ENCODE measurements at places on chromosomes 4 and X. TPM values are rescaled to one million over a fixed set of nuclear protein-coding genes. Genes with fewer than 3 reads are reported as not detected.
A peak's percentile ranks its signal among the peaks of the same experiment; 100 is the strongest.

- DNase-seq: peak; percentile 77
These were observed 151.8 kb downstream of the SLC7A11 start for GRCh38 chr4:138090150-138090917.

PYURF gene
- total RNA-seq: 136 TPM

CDKL2 gene
- not detected for total RNA-seq

LUZP4 gene
- total RNA-seq: not detected

- DNase-seq: no peak
These were observed 838 bp upstream of the PRICKLE3 start for GRCh38 chrX:49187028-49187394.

GRCh38 chr4:31391976-31392375, 671.8 kb downstream of the PCDH7 start:
- no peak for DNase-seq

EDA gene
- total RNA-seq: 2.0 TPM

GRCh38 chr4:7650606-7651385, 216.1 kb upstream of the PSAPL1 start:
- DNase-seq: peak; percentile 52

DNA sequence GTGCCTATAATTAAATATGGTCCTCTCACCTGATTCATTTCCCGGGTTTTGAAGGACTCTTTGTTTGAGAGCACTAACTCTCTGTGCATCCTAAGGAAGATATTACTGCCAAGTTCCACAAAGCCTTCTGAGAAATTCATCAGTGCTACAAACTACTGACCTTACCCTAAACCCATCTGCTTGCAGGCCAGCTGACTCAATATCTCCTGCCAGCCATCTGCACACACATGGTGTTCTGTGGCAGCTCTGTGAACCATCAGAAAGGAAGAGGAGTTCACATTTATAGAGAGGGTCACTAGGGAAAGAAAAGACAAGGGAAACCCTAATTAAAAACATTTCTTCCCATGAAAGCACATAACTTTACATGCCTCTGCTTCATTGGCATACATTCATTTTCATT, 156.7 kb downstream of the ATP10D start:
- DNase-seq: no peak

SH2D1A gene
- not detected for total RNA-seq

DNA sequence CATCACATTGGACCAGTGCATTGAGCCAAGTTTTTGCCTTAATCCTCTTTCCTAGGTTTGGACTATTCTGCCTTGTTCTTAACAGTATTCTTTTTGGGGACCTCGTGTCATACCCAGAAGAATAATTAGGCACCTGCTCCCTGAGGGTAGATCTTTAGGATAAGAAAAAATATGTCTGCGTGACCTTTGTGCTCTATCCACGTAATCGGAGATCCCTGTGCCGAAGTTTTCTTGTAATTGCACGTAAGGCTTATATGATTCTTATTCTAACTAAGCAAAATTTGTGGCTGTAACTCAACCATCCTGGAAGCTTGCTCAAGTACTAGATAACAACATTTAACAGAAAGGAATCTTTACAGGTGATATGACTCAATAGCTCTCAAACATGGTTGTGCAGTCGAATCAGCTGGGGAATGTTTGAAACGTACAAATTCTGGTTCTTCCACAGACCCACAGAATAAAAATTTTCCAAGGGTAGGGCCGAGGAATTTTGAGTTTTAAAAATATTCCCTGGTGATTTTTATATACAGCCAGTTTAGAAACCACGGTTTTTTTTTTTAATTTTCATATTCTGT, 344.3 kb downstream of the GBA3 start:
- no peak for DNase-seq

GPRASP1 gene
- total RNA-seq: 0.43 TPM
